ENCODE measurements at places on chromosomes 1 and 21. TPM values are rescaled to one million over a fixed set of nuclear protein-coding genes. Genes with fewer than 3 reads are reported as not detected.

GRCh38 chr1:170700842-170701615 is 37.1 kb downstream of the PRRX1 start:
- no peaks in the 10 kb centered on the region for H3K36me3 ChIP-seq
- no peak for DNase-seq
- H3K27ac ChIP-seq, result no peak overlapping the region
- no peaks in the 10 kb centered on the region for H3K4me1 ChIP-seq

WNT3A gene
- total RNA-seq, result not detected

- H3K4me3 ChIP-seq, result no peak overlapping the region
- H3K4me1 ChIP-seq, result no peaks in the 10 kb centered on the region
- H3K27me3 ChIP-seq, result peaks cover 18% of the 10 kb centered on the region
- H3K27ac ChIP-seq, result no peak overlapping the region
Observed at GRCh38 chr1:203208181-203208580, 21.3 kb downstream of the CHIT1 start.

DNA sequence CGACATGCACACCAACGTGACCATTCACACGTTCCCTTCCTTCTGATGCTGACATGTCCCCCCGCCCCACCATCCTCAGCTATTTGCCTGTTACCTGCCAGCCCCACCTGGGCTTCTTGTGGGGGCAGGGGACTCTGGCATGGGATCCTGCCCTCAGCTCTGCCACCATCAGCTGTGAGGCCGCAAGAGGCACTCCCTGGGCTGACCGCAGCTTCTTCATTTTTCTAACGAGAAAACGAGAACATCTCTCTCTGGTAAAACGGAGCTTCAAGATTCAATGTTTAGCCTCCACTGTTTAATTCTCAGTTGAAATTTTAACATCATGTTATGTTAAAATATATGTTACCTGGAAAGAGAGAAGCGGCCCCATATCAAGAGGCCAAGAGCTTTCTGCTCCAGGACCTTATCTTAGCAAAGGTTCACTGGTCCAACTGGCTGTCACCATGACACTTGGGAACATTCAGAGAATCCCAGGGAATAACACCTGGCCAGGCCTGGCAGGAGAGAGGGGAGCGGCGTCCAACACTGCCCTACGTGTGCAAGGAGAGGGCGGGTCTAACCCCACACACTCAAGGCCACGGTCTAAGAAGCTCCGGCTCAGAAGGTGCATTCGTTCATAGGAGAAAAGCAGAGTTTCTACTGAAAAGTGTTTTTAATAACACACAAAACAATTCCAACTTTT is 51.3 kb downstream of the HLCS start:
- H3K4me3 ChIP-seq, result no peak overlapping the region
- no peak overlapping the region for H3K27ac ChIP-seq
- DNase-seq, result no peak
- H3K27me3 ChIP-seq, result no peaks in the 10 kb centered on the region
- no peaks in the 10 kb centered on the region for H3K36me3 ChIP-seq
- H3K4me1 ChIP-seq, result peaks cover 15% of the 10 kb centered on the region

VASH2 gene
- total RNA-seq, result 0.81 TPM

DNA sequence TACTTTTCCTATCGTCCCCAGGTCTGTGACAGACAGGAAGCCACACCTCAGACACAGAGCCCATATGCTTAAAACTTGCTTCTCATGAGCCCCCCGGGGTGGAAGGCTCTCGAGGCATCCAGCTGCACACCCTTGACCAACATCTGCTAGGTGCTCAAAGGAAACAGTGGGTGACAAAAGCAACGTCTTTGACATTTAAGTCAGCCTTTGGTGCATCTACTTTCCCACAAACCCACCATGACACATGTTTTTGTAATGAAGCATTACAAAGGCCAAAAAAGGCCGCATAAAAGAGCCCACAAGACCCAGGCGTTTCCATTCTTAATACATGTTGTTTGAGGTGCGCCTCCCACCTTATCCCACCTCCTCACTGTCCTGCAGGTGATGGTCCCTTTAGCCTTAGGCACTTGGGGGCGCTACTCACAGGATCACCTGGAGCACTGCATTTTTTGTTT is 11.8 kb upstream of the FASLG start:
- no peak overlapping the region for H3K4me3 ChIP-seq
- peak; percentile 67 for DNase-seq
- H3K4me1 ChIP-seq, result peaks cover 59% of the 10 kb centered on the region
- no peaks in the 10 kb centered on the region for H3K27me3 ChIP-seq

All from natural killer cell treated with Interleukin-12 subunit alpha and Interleukin-12 subunit beta and Interleukin-15 and Interleukin-18, amount 100 ng/mL, for 72 hours (primary cell).